G401 (cell line): ENCODE measurements at places on chromosomes 6 and 20. TPM values are rescaled to one million over a fixed set of nuclear protein-coding genes. Genes with fewer than 3 reads are reported as not detected.

- DNase-seq = no peak
These were observed 894.3 kb downstream of the TFAP2A start for GRCh38 chr6:9520417-9521151.

DNA sequence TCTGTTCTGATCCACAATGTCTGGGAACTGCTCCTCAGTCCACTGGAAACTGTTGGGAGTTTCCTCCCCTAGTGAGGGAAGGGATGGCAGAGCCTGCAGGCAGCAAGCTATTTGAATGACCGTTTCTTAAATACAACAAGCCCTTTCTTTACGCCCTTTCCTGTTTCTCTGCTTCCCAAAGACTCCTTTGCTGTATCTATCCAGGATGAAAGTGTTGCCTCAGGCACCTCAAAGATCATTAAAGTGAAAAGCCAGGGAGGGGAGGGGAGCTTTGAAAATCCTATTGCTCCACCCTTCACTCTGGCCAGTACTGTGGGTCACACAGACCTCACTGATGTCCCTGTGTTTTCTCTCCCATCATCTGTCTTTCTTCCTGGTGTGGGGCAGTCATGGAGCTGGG lies 213.1 kb downstream of the RNF144B start:
- no peak for DNase-seq

DNA sequence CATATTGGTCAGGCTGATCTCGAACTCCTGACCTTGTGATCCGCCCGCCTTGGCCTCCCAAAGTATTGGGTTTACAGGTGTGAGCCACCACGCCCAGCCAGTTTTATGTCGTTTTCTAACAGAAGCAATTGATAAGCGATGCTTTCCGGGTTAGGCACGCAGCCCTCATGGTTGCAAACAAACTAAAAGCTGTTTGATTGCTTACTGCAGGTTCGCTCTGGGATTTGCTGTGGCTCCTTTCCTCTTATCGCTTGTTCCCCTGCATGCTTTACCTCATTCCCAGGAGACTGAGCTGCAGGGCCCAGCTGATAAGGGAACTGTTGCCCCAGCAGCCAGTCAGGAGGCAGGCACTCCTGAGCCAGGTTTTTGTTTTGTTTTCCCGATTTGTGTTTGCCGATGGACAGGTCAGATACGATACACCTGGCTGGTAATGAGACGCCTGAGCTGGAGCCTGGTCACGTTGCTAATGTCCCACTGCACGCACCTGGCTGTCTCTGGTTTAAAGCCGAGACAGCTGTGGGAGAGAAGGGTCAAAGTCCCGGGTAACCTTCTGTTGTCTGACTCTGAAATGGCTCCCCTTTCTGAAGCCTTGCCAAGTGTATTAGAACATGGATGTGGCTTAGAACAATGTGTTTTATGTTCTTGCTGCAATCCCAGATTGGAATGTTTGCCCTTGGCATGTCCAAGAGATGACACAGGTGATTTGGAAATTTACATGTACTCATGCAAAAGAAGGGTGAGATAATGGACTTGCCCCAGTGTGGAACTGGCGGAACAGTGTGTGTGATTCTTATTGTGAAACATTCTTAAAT lies 19.9 kb downstream of the DSP start:
- DNase-seq = no peak

DNA sequence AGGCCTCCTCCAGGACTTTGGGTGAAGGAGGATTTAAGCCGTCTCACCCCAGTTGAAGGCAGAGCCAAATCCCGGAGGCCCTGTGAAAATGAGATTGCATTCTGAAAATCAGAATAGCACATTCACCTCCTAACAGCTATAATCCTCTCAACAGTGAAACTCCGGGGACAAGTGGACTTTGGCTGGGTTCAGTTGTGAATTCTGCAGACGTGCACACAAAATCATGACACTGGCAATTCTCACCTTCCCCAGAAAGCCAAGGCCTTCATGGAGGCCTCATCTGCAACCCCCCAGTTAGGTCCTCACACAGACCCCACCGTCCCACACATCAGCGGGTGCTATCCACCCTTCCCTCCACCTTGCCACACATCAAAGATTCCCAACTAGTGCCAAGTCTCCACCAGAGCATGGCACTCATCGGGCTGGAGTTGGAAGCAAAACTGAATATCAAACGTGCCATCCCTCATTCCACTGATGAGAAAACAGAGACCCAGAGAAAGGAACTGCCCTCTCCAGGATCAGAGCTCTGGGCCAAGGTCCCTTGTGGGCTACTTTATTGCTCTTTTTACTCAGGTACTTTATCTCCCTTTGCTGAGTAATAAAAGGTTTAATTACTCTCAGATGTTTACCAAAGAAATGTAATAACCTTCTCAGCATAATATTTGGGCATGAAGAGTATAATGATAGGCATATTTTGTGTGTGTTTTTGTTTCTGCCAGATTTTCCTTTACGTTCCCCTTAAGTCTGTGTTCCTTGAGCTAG lies 4.8 kb upstream of the BTNL2 start:
- no peak for DNase-seq

The EEF1A1 gene
- 15,038 and 17,549 TPM in 2 replicates for total RNA-seq

The ZC2HC1B gene
- total RNA-seq = not detected in 2 replicates

The KIAA0408 gene
- 0.49 TPM in 1 of 2 replicates, not detected in the other for total RNA-seq
